Thoracic aorta endothelial cell (primary cell): ENCODE measurements at places on chromosomes 11 and 22. TPM values are rescaled to one million over a fixed set of nuclear protein-coding genes. Genes with fewer than 3 reads are reported as not detected.

Gene HPX
- total RNA-seq: 0.53 and 0.65 TPM in 2 replicates

Gene PRDM11
- 4.8 and 7.2 TPM in 2 replicates for total RNA-seq

Gene PKNOX2
- 0.07 and 0.13 TPM in 2 replicates for total RNA-seq

Gene PDXP
- total RNA-seq: 9.2 and 12.9 TPM in 2 replicates

Gene MMP11
- total RNA-seq: 4.8 and 5.3 TPM in 2 replicates
